Hepatocyte (in vitro differentiated cells): ENCODE measurements at places on chromosomes 7 and 10. TPM values are rescaled to one million over a fixed set of nuclear protein-coding genes. Genes with fewer than 3 reads are reported as not detected.

HERPUD2 gene
- total RNA-seq: 25.5 and 31.3 TPM in 2 replicates

- DNase-seq: peak; percentile 60
- H3K27me3 ChIP-seq: peaks cover 10% of the 10 kb centered on the region
- peak within 1 kb of the TSS; percentile 78 for H3K27ac ChIP-seq
- peak within 1 kb of the TSS; percentile 53 for H3K4me3 ChIP-seq
- no peaks in the 10 kb centered on the region for H3K4me1 ChIP-seq
Measured at GRCh38 chr7:137343281-137343841, at the start of gene PTN. Gene PTN, minus strand, starts transcription at chr7:137343733. Its CDS starts 88,760 bp downstream, at chr7:137254973.

- DNase-seq: no peak
- H3K27me3 ChIP-seq: no peaks in the 10 kb centered on the region
- H3K27ac ChIP-seq: no peak overlapping the region
- no peak overlapping the region for H3K4me3 ChIP-seq
- H3K4me1 ChIP-seq: no peaks in the 10 kb centered on the region
Measured at GRCh38 chr10:1451941-1452340, 285.4 kb downstream of the ADARB2 start.

VWDE gene
- 0.68 and 2.1 TPM in 2 replicates for total RNA-seq

DNA sequence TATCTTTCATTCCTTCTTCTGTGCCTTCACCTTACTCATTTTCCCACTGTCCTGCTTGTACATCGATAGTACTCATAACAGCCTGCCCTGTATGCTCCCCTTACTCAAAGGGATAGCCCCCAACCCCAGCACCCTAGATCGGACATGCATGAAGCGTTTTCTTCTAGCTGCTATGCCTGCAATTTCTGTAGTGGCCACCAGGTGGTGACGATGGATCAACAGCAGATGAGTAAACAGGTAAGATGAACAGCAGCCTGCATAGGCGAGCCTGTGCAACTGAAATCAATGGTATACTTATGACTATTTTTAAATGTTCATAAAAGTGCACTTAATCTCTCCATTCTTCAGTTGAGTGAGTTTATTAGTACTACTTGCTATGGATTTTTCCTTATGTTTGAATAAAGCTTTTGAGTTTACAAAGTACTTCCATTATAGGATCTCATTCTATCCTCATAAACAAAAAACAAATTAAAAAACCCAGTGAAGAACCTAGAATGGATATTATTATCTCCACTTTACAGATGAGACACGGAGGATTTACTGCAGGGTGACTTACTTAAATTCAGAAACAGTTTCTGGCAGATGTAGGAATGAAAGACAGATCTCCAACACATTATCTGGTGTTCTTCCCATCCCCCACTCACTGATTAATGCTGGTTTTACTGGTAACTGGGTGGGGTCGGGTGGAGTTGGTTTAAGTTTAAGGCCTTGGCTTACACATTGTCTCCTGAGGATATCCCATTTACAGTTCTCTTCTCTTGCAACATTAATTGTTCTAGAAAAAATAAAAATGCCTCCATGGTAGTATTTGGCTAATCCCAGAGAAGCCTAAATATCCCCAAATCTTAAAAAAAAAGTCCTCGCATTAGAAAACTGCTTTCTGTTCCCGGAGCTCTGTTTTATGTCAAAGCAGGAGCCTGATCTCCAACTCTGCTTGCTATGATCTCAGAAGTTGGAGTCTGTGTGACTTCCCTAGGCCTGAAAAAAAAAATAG, 222.1 kb downstream of the GLI3 start:
- peaks cover 8% of the 10 kb centered on the region for H3K4me1 ChIP-seq
- no peak overlapping the region for H3K4me3 ChIP-seq
- H3K36me3 ChIP-seq: no peaks in the 10 kb centered on the region
- peak overlapping the region; percentile 77 for H3K27ac ChIP-seq

GRCh38 chr10:113362645-113363091, 190.2 kb upstream of the HABP2 start:
- H3K36me3 ChIP-seq: no peaks in the 10 kb centered on the region
- no peak for DNase-seq
- H3K4me1 ChIP-seq: peaks cover 6% of the 10 kb centered on the region

DNA sequence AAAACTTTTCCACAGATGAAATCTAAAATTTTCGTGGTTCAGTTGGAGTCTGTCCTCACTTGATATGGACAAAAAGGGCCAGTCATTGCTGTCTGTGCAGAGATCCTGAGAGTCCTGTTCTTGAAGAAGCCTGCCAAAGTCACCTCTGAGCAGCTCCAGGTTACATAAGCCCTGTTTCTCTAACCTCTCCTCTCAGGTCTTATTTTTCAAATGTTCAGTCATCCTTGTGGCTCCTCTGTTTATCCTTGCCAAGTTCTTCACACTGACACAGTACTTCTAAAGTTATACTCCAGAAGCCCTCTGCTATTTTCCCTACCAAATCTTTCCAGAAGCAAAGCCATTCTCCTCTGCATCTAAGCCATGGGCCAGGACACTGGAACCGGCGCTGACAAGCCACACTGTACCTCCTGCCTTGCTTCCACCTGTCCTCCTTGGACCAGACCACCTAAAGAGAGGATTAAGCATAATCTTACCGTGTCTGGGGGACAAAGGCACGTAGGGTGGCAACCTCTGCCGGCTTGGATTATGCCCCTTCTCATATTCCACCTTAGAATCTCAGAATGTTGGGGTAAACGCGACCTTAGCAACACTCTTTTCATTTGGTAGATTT, 161.6 kb downstream of the JAZF1 start:
- peaks cover 5% of the 10 kb centered on the region for H3K4me1 ChIP-seq
- DNase-seq: no peak
- no peaks in the 10 kb centered on the region for H3K27me3 ChIP-seq
